Activated CD4-positive, alpha-beta T cell treated with anti-CD3 and anti-CD28 coated beads for 24 hours (primary cell): ENCODE measurements at places on chromosomes 2 and 18.

GRCh38 chr2:225164401-225165050, 122.3 kb upstream of the DOCK10 start:
- DNase-seq = no peak

- DNase-seq = no peak
These were observed 91.9 kb upstream of the FN1 start for GRCh38 chr2:215527736-215528135.

- DNase-seq = no peak
These were observed 1.4 kb downstream of the ITGA6 start for GRCh38 chr2:172428832-172429210.

DNA sequence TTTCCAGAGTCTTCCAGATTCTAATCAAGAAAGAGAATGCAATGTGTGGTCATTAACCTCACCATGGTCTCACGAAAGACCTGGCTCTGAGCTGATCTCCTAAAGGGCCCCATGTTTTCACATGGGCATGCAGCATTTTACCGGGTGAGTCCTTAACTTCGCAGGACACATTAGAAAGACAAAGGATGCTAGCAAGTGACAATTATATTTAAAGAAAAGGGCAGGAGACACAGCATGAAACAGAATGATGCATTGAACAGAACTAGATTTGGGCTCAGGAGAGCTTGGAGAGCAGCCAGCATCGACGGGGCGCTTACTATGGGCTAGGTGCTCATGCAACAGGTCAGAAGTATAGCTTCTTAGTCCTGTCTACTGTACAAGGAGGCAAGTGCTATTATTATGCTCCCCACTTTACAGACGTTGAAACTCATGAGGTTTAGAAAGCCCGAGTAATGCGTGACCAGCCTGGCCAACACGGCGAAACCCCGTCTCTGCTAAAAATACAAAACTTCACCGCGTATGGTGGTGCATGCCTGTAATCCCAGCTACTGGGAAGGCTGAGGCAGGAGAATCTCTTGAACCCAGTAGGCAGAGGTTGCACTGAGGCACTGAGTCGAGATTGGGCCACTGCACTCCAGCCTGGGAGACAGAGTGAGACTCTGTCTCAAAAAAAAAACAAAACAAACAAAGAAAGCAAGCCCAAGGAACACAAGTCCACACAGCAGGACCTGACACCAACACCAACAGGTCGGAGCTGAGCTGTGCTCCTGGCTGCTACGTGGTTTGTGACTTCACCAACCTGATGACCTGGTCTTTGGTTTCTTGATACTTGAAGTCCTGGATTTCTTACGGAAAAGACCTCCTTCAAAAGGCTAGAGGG, 16.1 kb downstream of the MBP start:
- no peak for DNase-seq

- DNase-seq = no peak
These were observed 405.8 kb upstream of the CDH2 start for GRCh38 chr18:28582724-28583123.

DNA sequence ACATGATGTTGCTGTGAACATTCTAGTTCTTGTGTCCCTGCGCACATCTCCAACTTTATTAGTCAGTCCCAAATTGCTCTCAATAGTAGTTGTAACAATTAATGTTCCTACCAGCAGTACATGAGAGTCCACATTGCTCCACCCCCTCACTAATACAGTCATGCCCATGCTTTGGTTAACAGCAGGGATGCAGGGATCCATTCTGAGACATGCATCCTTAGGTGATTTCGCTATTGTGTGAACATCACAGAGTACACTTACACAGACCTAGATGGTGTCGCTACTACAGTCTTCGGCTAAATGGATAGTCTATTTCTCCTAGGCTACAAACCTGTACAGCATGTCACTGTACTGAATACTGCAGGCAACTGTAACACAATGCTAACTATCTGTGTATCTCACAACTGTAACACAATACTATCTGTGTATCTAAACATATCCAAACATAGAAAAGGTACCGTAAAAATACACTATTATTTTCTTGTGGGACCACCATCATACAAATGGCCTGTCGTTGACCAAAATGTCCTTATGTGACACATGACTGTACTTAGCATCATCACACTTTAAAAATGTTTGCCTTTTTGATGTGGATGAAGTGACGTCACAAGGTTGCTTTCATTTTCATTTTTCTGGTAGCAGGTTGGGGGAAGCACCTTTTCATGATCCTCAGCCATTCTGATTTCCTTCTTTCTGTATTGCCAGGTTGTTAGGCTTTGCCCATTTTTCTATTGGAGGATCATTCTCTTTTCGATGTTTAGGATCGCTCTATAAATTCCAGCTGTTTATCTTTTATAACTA, 82.9 kb upstream of the RNF152 start:
- DNase-seq = no peak

GRCh38 chr2:26245810-26246209, 1.1 kb downstream of the HADHB start:
- DNase-seq = no peak

DNA sequence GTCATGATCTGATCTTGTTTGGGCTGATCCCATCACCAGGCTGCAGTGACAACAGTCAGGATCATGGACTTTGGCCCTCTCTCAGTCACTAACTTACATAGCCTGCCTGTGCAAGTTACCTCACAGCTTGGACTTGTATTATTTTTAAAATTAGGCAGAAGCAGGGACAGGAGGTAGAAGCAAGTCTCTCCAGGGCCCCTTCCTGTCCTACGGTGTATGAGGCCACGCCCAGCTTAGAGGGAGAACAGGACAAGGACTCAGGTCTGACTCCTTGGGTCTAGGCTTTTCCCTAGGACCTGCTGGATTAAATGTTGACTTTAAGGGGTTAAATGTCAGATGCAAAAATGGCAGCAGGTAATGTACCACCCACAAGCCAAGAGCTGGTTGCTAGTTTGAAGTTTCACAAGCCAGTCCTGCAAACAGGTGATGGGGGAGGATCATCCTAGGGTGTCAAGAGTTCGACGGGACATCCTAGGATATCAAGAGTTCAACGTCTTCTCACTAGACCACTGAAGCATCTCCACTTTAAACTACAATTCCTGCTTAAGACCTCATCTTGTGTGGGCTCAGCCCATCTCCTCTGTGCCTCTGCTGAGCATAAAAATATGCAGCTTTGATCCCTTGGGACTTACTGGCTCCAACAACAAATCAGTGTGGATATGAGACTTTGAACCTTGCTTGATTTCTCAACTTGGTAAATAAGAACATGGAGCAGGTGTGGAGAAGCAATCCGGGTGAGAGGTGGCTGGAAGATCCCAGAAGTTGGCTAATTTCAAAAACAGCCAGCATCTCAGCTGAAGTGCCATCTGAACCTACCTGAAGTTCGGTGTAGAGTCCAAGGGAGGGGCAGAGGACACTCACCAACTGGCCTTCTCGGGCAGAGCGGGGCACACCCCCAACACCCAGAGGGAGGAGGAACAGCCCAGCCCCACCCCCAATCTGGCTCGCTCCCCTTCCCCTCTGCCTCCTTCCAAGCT, 39.5 kb downstream of the SFXN5 start:
- no peak for DNase-seq

DNA sequence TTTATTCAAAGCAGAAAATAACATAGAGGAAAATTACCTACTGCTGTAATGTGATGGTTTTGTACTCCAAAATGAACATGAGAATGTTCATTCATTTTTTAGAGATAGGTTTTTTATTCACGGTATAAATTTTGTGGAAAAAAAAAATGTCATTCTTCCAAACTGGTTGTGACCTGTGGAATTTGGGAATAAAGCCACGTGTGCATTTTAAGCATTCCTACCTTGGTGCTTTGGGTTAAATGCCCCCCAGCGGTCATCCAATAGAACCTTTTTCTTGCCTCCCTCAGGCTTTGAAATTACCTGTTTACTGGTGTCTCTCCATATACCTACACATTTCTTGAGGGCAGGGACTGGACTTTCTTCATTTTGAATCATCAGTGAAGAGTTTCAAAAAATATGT, 740.7 kb downstream of the DPP10 start:
- no peak for DNase-seq

DNA sequence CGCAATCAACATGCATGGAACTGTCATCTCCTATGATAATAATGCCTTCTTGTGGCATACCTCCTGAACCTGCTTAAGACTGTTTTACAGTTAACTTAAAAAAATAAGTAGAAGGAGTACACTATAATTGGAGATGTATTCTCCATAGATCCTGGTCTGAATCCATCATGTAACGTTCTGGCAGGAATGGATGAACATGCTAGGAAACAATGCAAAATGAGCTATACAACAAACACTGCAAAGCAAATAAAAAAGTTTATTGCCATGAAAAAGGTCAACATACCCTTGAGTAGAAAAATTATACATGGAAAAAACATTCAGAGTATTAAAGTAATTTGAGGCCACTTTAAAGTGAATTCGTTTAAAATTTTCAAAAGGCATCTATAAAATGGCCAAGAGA, 71.5 kb upstream of the SCN7A start:
- DNase-seq = no peak

- DNase-seq = no peak
These were observed 103.5 kb downstream of the SOS1 start for GRCh38 chr2:39017334-39017733.
